ENCODE measurements at places on chromosomes 12 and 14.

- DNase-seq, result no peak
Observed at GRCh38 chr12:98370976-98371375, 144.4 kb upstream of the TMPO start.

- no peak for DNase-seq
Observed at GRCh38 chr12:68038650-68039049, 49.4 kb downstream of the IFNG-AS1 start.

DNA sequence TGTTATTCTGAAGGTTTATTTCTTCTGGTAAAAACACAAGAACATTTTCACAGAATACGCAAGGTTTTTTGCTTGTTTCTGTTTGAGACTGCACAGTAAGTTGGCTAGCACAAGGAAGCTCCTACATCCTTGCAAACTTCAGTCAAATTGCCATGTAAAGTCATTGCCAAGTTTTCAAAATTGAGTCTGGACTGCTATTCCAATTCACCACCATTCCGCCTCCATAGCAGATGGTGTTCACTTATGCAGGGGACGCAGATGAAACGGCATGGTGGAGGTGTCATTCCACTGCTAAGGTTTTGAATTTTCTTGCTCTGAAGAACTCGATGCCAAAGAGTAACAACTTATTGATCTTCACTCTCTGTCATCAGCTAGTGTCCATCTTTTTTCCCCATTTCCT lies 303.9 kb upstream of the SYT1 start:
- DNase-seq, result peak; percentile 64

GRCh38 chr12:124352839-124353238 lies 57.9 kb downstream of the RFLNA start:
- DNase-seq, result peak; percentile 24

DNA sequence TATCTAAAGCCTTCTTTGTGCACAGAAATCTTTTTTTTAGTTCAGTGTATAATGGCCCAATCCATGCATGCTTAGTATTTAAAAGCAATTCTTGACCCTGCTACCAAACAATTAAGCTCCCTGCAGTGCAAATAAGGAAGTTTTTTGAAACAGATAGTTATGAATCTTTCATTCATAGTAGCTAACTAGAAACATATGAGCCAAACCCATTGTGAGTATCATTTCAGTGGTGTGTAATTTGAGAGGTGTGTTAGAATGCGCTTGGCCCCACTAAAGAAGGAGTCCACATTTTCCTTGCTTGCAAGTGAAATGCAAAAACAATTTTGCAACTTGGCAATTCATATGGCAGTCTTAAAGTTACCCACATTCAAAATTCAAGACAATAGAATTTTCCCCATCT lies 14.4 kb downstream of the EPS8 start:
- no peak for DNase-seq

DNA sequence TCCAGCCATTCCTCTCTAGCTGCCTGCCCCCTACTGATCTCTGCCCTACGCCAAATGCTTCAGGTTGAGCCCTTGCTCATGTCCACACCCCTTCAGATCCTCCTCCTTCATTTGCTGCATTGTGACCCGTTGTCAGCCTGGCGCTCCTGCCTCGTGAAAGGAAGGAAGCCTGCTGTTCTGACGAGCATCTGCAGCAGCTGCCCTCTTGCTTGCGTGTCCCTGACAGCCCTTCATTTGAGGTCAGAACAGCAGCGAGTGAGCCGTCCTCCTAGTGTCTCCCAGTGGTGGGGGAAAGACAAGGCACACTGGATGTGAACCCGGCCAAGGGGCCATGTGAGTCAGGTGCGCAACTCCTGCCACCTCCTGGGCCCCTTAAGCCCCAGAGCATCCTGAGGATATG lies 3.0 kb upstream of the PIANP start:
- DNase-seq, result no peak

DNA sequence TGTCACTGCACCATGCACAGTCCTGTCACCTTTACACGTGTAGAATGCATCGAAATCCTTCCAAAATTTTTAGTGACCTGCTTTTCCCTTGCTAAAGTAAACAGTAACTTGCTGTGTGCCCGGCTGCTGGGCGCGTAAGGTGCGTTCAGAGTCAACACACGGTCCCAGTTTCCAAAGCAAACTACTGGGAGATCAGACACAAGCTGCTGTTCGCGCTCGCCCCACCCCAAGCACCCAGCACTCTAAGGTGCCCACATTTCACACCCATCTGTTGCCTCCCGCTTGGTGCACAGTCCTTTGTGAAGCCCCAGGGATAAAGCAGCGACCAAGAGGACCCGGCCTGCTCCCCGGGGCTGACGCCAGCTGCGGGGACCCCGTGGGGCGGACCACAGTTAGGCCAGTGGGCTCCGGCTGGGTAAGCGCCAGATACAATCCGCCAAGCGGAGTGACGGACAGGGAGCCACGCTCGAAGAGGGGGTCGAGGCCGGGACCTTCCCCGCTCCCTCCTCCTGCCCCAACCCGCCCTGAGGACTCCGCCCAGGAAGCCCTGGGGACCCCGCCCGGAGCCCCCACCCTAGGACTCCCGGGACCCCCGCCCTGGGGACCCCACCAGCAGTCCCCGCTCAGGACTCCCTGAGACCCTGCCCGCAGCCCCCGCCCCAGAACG lies 633 bp downstream of the STX2 start:
- peak; percentile 42 for DNase-seq

DNA sequence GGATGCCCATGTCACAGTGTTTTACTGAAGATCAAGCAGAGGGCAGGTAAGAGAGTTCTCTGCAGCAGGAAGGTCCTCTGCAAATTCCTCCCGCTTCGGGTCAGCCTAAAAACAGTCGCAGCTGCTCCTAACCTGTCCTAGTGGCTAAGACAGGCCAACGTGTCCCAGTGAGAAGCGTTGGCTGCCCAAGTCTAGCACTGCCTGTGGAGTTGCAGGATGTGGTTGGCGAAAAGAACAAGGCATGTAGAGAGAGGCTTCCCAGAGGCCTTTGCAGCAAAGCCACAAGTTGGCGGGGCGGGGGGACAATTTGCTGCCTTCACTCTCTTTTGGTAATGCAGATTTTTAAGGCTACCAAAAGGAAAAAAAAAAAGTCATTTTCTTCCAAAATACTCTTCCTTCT lies 340.1 kb downstream of the BCL11B start:
- no peak for DNase-seq

GRCh38 chr14:75047506-75047905 lies 3.8 kb downstream of the MLH3 start:
- DNase-seq, result no peak

GRCh38 chr14:75442642-75443041 lies 14.8 kb downstream of the JDP2 start:
- DNase-seq, result no peak

- no peak for DNase-seq
Observed at GRCh38 chr12:32894566-32894965, 2.0 kb downstream of the PKP2 start.

DNA sequence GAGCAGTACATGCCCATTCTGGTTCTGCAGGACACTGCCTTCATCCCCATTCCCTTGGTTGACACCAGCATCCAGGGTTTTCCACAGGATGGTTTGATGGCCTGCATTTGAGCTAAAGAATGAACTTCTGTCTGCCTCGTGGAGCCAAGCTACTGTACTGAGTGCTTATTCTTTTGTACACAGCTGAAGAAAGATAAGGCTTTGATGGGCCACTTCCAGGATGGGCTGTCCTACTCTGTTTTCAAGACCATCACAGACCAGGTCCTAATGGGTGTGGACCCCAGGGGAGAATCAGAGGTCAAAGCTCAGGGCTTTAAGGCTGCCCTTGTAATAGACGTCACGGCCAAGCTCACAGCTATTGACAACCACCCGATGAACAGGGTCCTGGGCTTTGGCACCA lies 23.7 kb downstream of the BCL2L14 start:
- no peak for DNase-seq

GRCh38 chr12:112096667-112097066 lies 11.9 kb downstream of the NAA25 start:
- DNase-seq, result no peak

- no peak for DNase-seq
Observed at GRCh38 chr14:104546591-104547309, 32.8 kb upstream of the C14orf180 start.

GRCh38 chr12:91183551-91183950 lies 934 bp upstream of the DCN start:
- no peak for DNase-seq

DNA sequence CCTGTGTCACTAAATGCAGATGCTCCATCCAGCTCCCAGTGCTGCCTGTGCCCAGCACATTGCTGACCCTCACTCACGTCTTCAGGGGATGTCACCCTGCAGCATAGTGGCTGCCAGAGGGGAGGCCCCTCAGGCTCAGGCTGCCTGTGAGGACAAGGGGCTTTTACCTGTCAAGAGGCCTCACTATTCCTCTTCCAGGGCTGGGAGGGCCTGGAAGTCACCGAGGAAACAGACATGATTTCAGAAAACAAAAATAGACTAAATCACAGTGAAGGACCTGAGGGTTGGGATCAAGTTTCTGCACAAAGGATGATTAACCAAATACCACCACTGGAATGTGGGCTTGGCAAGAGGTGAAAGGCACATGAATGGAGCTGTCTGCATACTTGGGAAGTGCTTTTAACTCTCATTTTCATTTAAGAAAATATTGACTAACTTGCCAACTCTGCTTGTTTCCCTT lies 1202.3 kb downstream of the BCL11B start:
- no peak for DNase-seq

DNA sequence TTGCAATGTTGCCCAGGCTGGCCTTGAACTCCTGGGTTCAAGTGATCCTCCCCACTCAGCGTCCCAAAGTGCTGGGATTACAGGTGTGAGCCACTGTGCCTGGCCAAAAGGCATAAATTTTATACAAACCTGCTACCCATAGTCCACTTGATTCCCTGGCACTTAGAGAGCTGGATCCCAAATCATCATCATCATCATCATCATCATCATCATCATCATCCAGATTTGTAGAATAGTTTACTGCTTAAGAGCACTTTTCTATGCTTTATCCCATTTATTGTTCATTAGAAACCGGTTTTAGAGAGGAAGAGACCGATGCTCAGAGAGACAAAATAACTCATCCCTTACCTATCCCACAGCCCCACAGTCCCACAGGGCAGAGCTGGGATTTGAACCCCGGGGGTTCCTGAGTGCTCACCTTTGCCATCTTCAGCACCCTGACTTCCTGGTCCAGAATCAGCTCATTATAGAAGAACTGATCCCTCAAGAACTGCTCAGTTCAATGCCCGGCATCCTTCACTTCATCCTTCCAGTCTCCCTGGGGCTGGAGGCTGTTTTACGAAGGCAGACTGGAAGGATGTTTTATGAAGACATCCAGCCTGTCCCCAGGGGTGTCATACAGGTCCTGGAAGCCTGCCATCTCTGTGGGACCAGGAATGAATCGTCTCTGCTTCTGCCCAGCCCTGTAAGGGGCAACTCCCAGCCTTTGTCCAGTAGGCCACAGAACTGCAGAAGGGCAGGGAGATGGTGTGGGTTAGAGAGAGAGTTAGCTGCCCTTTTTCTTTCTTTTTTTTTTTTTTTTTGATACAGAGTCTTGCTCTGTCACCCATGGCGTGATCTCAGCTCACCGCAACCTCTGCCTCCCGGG lies 20.2 kb upstream of the OASL start:
- no peak for DNase-seq

DNA sequence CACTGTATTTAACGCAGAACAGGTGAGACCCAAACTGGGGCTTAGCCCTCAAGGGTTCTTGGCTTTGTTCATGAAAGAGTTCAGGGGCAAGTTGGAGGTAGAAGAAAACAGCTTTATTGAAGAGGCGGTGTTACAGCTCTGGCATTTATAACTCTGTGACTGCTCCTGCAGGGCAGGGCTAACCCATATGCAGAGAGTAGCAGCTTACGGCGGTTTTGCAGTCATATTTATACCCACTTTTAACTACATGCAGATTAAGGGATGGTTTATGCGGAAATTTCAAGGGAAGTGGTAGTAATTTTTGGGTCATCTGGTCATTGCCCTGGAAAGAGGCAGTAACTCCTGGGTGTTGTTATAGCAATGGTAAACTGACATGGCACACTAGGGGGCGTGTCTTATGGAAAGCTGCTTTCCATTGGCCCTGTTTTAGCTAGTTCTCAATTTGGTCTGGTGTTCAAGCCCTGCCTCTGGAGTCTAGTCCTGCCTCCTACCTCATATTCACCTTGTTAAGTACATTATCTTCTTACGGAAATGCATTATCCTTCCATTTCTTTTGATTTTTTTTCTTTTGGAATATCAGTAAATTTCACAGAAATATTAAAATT lies 1.8 kb upstream of the IAPP start:
- no peak for DNase-seq

- DNase-seq, result peak; percentile 49
Observed at GRCh38 chr12:79959484-79959883, 24.6 kb upstream of the PPP1R12A start.

GRCh38 chr12:42156232-42156631 lies 11.6 kb upstream of the GXYLT1 start:
- no peak for DNase-seq

DNA sequence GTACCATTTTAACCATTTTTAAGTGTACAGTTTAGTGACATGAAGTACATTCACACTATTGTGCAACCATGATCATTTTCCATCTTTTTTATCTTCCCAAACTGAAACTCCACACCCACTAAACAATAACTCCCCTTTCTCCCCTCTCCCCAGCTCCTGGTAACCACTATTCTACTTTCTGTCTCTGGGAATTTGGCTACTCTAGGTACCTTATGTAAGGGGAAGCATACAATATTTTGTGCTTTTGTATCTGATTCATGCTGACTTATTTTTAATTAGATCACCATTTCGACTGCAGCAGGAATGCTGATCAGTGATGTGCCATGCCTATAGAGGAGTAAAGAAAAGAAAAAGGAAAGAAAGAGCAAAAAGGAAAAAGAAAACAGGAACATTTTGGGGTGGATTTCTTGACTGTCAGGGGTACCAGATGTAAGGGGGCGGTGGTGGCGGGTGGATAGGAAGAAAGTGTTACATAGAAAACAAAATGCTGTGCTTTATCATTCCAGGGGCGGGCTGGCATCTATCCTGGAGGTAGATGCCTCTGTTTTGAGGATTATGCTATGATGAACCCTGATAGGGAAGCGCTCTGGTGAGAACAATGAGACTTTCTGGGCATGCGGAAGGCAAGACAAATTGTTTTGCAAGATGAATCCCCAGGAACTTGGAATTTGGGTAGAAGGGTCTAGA lies 45.2 kb upstream of the CTDSP2 start:
- DNase-seq, result no peak

Data from Ammon's horn (tissue), 1 donor.